Activated effector memory CD4-positive, alpha-beta T cell treated with anti-CD3 and anti-CD28 coated beads, Interleukin-2, amount 50 U/mL, for 16 hours (primary cell): ENCODE measurements at places on chromosomes 6 and 20.

DNA sequence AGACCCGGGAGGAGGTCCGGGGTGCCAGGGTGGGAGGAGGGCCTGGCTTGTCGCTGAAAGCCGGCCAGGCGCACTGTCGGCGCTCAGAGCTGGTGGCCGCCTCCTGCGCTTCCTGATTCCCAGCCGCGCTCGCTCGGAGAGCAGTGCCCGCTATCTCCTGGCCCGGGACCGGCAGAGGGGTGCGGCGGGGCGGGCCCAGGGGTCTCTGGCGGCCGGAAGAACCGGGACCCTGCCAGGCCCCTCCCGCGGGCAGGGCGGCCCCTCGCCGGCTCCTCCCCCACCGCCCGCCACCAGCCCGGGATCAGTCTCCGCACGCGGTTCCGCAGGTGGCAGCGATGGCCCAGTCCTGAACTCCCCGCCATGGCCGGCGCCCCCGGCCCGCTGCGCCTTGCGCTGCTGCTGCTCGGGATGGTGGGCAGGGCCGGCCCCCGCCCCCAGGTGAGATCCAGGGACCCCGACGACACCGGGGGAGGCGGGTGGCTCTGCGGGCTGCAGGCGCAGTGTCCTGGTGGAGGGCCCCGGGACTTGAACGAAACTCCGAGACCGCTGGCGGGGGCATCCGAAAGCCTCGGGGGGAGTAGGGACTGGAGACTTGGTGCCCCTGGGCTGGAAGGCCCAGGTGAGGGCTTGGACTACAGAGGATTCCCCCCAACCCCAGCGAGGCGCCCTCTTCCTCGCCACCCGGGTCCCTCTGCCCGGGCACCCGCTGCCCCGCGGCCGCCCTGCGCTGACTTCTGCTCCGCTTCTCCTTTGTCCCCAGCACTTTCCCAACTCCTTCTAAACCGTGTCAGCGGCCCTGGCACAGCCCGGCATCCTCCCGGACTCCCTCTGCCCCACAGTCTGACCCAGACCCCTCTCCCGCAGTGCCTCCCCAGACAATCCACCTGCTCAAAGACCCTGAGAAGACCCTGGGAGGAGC, at the start of gene GLP1R:
TSS of gene GLP1R (plus strand) at position 301 of the 919 bp plus-strand sequence. CDS start at position 361, 60 bp downstream.
- no peak for DNase-seq

DNA sequence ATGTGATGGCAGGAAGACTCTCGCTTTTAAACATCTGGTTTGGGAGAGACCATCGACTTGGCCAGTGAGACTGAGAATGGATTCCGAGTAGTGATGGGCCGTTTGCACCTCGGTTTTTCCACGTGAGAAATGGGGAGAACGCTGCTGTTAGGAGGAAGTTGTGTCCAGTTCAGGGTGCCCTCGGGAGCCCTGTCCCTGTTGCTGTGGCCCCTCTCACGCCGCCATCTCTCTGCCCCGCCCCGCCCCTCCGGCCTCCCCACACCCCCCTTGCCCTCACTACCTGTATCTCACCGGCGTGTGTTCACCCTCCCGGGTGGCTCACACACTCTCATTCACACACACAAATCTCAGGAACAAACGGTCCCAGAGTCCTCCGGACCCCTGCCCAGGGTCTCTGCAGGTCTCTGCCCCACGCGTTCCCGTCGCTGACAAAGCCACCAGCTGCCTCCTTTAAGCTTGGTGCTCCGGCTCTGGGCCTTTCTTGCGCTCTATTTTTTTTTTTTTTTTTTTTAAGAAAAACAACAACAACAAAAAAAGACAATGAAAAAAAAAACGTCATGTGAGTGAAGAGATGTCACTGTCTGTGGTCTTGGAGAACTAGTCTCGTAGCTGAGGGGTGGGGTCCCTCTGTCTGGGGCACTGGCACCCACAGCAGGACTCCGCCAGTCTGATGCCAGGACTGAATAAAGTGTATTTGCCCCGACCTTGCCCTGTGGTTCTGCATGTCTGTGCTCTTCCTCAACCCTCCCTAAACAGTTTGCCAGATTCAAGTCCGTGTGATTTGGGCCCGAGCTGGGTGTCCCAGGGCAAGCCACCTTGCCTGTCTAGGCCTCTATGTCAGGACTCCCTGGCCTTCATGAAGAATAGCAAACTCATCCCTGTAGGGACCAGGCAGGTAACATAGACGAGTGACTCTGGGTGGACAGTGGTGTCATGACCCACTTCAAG, 2.9 kb downstream of the SOX12 start:
- no peak for DNase-seq

- no peak for DNase-seq
These were observed 171.4 kb downstream of the MYLK4 start for GRCh38 chr6:2579241-2579761.

DNA sequence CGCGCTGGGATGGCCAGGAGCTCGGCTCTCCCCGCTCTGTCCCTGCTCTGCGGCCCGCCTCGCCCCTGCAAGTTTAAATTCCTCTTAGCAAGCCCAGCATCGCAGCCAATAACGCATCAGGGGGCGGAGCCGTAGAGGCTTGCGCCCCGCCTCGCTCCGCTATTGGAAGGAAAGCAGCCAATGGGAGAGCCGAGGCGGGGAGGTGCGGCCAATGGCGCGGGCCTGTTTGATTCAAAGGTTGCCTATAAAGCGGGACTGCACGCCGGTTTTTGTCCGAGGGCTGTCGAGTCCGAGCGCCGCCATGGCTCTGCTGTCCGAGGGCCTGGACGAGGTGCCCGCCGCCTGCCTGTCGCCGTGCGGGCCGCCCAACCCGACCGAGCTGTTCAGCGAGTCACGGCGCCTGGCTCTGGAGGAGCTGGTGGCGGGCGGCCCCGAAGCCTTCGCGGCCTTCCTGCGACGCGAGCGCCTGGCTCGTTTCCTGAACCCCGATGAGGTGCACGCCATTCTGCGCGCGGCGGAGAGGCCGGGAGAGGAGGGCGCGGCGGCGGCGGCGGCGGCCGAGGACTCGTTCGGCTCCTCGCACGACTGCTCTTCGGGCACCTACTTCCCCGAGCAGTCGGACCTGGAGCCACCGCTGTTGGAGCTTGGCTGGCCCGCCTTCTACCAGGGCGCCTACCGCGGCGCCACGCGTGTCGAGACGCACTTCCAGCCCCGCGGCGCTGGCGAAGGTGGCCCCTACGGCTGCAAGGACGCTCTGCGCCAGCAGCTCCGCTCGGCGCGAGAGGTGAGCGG, at the start of gene FAM83D:
TSS of gene FAM83D (plus strand) at position 276 of the 792 bp plus-strand sequence. CDS start at position 302, 26 bp downstream.
- peak; percentile 98 for DNase-seq

DNA sequence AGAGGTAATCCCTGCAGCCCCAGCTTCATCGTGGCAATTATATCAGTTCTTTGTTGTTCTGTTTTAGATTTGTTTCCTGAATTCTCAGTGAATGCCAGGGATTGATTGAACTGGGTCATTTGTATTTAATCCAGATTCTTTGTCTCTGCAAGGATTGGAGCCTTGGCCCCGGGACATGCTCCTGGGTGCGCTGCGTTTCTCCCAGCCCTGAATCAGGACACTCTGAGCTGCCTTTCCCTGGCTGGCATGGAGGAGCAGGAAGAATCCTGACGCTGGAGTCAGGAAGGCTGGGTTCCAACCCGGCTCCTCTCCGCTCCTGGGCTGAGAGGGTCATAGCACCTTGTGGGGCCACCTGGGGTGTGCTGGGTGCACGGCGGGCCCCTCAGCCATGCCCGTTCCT, 545.6 kb downstream of the QKI start:
- no peak for DNase-seq

DNA sequence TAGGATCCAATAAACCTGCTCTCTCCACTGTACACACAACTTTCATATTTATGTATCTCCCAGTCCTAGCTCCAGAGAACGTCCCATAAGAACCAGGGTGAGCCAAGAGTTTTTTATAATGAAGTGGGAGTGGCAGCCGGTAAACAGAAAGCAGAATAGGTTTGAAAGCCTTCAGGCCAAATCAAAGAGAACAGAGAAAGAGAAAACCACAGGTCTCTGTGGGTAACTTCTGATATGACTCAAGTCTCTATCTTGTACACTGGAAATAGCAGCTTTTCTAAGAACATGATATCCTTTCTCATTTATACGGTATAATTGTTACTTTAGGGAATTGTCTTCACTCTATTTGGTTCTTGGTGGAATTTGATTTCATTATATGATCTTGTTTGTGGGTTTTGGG, 273.6 kb downstream of the PACRG start:
- DNase-seq, result no peak

DNA sequence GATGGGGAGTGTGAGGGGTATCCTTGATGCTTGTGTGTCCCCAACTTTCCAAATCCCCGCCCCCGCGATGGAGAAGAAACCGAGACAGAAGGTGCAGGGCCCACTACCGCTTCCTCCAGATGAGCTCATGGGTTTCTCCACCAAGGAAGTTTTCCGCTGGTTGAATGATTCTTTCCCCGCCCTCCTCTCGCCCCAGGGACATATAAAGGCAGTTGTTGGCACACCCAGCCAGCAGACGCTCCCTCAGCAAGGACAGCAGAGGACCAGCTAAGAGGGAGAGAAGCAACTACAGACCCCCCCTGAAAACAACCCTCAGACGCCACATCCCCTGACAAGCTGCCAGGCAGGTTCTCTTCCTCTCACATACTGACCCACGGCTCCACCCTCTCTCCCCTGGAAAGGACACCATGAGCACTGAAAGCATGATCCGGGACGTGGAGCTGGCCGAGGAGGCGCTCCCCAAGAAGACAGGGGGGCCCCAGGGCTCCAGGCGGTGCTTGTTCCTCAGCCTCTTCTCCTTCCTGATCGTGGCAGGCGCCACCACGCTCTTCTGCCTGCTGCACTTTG, at the start of gene TNF:
TSS of gene TNF (plus strand) at position 231 of the 567 bp plus-strand sequence. CDS start at position 408, 177 bp downstream.
- DNase-seq, result peak; percentile 95

- DNase-seq, result no peak
These were observed 74.6 kb downstream of the DTD1 start for GRCh38 chr20:18662279-18663040.

GRCh38 chr6:169869301-169869700, 117.9 kb downstream of the ERMARD start:
- no peak for DNase-seq

DNA sequence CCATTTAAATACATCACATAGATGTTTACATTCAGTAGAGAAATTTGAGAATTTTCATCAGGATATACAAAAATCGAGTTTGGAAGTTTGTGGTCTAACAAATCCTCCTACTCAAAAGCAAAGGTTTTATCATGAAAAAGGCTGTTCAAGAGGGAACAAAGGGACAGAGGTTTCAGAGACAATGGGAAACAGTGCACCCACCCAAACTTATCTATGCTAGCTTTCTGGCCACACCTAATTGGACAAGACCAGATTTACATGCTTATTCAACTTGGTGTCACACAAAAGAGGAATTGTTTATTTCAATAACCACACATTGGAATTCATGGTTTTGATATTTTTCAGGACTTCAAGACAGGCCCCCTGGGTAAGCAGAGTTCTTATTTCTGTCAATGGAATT, 28.4 kb upstream of the RSPO3 start:
- no peak for DNase-seq

DNA sequence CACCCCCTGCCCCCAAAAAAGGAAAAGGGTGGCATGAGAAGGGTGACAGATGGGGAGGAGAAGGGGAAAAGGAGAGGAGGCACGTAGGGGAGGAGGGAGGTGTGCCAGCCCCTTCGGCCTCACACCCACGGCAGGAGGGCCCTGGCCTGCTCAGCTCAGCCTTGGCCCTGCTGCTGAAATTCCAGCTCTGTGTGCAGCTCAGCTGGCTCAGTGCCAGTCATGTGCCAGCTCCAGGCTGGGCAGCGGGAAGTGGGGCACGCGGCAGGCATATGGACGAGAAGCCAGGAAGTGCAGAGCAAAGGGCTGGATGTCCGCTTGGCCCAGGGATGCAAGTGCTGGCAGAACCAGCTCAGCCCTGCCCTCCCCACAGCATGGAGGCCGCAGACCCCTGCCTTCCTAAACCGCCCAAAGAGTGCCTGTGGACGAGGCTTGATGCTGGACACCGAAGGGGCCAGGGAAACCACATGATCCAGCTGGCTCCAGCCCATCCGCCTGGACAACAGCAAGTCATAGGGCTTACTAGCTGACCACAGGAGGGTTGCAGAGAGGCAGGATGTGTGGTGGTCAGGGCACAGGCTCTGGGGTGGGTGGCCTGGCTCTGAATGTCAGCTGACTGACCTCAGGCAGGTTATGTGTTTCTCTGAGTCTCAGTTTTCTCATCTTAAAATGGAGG, 60.2 kb downstream of the NOL4L start:
- DNase-seq, result no peak

DNA sequence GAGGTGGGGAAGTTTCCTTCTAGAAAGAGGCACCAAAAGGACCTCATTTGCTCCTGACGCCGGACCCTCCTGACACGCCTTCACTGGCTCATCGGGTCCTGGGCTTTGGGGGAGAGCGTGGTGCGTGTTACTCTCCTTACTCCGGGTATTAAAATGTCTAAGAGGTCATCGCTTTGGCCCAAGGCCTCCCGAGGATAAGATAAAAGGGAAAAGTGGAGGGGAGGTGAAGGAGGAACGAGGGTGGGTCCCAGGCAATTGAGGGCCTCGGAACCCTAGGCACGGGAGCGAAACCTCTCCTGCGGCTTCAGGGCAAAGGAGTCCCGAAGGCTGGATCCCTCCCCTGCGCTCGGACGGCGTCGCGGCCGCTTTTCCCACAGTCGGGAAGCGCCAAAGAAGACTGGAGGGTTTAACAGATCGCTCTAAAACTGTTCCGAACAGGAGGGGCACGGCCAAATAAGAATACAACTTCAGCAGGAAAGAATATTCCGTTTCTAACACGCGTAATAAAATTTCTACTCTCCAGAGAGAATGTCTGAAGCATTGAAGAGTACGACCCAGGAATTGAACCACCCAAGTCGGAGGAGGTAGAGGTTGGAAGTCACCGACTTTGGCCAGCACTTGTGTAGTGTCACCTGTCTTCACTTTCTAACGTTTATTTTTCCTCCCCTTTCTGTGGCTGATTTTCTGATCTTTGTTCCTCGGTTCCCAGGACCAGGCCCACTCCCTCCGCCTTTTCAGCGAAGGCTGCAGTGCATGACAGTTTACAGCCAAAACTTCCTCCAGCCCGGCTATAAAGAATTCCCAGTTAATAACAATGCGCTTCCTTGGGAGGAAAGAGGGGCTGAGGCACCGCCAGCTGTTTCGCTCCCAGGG, 2.1 kb upstream of the TBXT start:
- no peak for DNase-seq

- DNase-seq, result no peak
These were observed 45.1 kb upstream of the MCM9 start for GRCh38 chr6:118980063-118980462.

DNA sequence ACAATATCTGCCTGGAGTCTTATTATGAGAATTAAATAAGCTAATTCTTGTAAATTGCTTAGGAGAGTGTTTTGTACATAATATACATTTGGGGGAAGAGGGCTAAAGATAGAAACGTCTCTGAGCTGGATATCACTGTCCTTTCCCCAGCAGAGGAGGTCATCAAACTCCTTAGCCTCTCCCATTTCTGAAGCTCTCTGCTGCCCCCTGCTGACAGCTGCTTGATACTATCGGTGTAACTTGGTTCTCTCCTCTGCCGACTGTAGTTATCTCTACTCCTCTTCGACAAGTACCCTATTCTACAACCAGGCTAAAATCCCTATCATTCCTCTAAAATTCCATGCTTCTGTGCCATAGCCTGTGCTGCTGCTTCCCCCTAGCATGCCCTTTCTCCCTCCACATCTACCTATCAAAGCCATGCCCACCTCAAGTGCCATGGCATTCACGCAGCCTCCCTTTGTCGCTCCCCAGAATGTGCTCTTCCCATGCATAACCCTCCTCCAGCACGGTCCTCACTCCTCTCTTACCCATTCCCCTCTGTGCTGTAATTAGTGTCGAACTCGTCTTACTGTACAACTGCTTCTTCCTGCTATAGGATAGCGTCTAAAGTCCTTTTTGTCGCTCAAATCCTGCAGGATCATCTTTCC, 101.2 kb downstream of the EPM2A start:
- DNase-seq, result peak; percentile 91
